Ureter (tissue), 1 donor: ENCODE measurements at places on chromosomes 7 and 10. TPM values are rescaled to one million over a fixed set of nuclear protein-coding genes. Genes with fewer than 3 reads are reported as not detected.

The ACTL6B gene
- total RNA-seq: not detected

The IGFBP3 gene
- 445 TPM for total RNA-seq

The CFAP69 gene
- 9.3 TPM for total RNA-seq

The MRLN gene
- not detected for total RNA-seq
